ENCODE measurements at places on chromosomes 3 and 15.

- no peak for DNase-seq
Measured at GRCh38 chr3:44939581-44940036, 36.4 kb downstream of the ZDHHC3 start.

GRCh38 chr15:67307156-67307555, 52.6 kb downstream of the IQCH start:
- no peak for DNase-seq

GRCh38 chr3:46298871-46299607, 54.9 kb upstream of the CCR2 start:
- no peak for DNase-seq

DNA sequence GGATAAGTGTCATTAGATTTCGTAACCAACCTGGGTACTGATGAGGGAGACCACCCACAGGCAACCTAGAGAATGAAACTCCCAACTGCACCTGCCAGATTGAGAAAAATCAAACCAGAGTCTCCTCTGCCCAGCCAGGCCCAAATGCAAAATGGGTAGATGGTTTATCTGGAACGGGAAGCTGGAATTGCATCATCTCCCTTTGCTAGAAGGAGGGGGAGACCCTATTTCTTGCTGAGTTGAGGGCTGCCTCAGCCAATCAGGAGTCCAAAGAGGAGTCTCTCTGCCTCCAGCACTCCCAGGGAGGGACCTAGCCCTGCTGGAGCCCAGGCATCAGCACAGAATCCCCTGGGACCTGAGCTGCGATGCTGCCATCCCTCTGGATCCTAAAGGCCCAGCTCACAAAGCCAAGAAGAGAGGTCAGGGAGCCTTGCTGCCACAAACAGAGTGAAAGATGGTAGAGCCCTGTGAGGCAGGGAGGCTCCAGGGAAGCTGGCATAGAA, 8.1 kb downstream of the RMDN3 start:
- DNase-seq: no peak

DNA sequence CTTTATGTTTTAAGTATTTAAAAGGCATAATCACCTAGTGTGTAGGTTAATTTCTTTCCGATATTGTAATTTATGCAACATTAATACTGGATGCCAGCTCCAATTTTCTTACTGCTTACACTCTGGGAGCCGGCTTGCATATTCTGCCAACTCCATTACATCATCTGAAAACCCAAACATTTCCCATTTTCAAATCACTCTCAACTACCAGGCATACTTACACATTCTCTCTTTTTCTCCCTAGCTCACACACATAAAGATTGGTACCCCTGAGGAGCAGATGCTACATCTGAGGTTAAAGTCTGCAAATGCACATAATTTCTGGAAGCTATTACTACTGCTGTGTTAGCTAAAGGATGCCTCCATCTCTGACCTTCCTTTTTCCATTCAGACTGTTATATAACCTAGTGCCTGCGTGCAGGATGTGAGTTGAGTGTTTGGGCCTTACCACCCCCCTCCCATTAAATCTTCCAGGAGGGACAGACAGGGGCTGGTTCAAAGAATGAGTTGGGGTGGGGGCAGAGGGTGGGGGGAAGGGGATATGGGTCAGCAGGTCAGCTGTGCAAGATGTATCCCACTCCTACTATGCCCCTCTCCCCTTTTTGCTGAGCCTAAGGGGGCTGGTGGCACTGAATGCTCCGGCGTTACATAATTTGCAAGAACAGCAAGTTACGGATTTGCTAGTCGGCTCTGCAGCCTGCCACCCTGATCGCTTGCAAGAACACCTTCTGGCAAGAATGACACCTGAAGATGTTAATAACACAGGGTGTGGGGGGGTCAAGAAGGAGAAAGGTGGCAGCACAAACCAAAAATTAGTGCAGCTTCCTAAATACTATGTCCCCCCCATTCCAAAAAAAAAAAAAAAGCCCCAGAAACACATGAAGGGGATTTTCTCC, 2.5 kb downstream of the RORA start:
- no peak for DNase-seq

GRCh38 chr3:66372681-66373350, 128.0 kb downstream of the LRIG1 start:
- no peak for DNase-seq

GRCh38 chr3:108088697-108089096, 2.1 kb downstream of the CD47 start:
- no peak for DNase-seq

- DNase-seq: no peak
Measured at GRCh38 chr15:33396475-33396874, 85.7 kb downstream of the RYR3 start.

DNA sequence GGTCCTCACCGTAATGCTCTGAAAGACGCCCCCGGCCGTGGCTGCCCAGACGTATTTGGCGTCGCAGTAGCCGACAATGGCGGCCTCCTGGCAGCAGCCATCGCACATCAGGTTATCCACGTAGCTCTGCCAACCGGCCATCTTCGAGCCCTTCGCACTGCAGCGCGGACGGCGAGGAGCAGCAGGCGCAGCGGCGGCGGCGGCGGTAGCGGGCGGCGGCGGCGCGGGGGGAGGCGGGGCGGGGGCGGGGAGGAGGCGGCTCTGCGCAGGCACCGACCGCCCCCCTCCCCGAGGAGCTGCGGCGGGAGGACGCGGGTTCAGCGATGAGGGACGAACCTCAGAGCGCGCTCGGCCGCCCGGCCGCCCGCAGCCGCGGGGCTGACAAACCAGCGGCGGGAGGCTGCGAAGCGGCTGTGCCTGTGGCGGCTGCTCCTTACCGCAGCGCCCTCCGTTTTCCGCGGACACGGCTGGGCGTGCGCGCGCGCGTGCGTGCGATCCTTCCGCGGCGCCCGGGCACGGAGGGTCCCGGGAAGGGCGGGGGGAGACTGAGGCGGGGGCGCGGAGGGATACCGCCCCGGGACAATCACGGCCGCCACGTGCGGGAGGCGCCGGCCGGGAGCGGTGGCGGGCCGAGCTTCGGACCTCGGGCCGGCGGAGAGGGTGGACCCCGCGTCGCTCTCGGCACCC, at the start of gene PFN2:
Gene PFN2 (minus strand): TSS at position 180 of the 687 bp plus-strand sequence. CDS start 39 bp downstream, at position 141.
- peak; percentile 10 for DNase-seq

DNA sequence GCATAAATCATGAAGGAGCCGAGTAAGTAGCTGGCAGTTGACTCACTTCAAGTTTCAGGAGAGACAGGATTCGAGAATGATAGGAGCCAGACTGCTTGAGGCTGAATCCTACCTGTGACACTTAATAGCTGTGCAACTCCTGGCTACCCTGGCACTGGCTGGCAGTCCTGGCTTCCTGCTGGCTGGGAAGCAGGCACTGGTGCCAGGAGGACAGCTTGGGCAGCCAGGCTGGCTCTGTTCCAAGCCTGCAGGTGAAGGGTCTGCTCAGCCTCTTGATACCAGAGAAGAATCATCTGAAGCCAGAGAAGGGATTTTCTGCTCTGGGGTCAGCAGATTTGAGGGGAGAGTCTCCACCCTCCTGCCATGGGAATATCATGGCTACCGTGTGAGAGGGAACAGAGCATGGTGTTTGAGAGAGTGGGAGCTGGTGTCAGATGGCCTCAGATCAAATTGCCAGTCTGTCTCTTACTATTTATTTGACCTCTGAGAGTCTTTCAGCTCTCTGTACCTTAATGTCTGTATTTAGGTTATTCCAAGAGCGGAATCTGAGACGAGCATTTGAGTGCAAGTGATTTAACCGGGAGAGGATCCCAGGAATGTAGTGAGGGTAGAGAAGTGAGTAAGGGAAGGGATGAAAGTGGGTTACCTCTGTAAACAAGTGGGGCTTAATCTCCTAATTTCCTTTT, 4.4 kb upstream of the XIRP1 start:
- no peak for DNase-seq

GRCh38 chr3:10150987-10151386, 9.4 kb downstream of the VHL start:
- no peak for DNase-seq

DNA sequence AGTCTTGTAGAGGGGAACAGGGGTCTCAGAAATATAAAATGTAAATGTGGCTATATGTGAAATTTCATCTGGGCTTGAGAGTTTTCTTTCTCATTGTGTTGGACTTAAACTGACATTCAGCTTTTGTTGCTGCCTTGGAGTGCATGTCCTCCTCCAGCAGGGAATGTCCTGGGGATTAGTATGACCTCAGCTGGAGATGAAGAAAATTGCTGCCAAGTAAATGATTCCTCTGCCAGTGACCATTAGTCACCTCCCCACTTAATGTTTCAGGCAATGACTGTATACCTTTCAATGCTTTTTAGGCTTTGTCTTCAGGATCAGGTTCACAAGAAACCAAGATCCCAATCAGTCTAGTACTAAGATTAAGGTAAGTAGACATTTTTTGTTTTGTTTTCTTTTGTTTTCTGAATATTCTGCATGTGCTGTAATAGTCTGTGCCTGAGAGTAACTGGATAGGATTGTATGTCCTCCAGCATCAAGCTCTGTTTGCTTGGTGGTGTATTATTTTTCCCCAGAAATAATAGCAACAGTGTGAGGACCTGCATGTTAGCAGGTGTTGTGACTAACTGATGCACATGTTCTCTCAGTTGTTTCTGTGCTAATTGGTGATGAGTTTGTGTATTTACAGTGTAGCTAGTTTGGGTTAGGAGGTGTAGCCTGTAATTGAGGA, 18.1 kb upstream of the SLC22A13 start:
- DNase-seq: no peak

DNA sequence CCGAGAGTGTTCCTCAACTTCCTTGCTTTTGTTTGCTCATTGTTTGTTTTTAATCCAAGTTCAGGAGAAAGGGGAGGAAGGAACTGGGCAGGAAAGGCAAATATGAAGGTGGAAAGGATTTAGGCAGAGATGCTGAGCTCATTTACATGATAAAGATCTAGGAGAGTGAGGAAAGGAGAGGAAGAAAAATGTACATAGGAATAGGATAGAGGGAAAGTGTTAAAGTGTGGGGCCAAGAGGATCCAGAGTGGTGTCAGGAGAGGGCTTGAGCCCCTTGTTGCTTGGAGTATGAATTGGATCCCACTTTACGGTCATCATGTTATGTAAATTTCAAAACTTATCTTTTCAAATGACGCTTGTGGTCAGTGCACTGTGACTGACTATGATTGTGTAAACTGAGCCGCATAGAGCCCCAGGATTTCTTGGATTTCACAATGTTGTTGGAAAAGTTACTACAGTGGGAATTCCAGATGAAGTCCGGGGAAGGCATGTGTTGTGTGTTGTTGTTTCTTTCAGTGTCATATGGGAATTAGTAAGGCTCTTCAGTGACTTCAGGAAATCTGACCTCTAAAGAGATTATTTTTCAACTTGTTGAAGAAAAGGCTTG, 15.0 kb upstream of the PLD1 start:
- DNase-seq: no peak

- no peak for DNase-seq
Measured at GRCh38 chr3:197309528-197310361, 11.3 kb upstream of the DLG1 start.

DNA sequence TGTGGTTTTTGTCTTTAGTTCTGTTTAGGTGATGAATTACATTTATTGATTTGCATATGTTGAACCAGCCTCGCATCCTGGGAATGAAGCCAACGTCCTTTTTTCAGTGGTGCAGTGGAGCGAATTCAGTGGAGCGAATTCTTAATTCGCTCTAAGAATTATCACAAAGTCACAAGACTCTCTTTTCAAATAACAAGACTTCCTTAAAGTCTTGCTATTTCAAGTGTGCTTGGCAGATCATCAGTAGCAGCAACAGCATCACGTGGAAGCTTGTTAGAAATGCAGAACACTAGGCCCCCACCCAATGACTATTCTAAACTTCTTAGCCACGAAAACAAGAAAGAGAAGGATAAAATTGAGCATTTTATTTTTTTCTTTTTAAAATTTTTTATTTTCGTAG, 58.1 kb upstream of the CD200R1L start:
- no peak for DNase-seq

GRCh38 chr3:153166206-153166605, 4.2 kb downstream of the RAP2B start:
- DNase-seq: no peak

DNA sequence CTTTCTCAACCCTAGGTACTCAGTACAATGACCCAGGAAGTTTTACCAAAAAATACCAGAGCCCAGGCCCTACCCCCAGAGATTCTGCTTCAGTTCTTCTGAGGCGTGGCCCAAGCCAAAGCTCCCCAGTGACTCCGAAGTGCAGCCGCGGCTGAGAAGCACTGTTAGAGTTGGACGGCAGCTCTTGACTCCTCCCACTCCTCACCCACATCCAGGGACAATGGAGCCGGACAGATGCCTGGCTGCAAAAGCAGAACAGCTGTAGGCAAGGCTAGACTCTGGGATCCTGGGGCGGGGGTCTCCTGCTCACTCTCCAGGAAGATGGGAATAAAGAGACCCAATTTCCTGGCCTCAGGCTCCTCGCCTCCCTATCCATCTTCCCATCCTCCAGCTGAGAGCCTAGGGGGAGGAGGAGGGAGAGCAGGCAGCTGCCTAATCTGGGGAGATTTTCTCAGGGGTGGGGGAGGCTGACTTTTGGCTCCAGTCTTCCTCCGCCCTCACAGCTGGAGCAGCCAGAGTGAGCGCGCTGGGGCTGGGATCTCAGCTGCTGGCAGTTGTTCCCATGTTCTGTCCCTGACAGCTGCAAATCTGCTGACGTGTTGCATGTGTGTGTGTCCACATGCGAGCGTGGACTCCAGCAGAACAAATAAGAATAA, 223.8 kb downstream of the OPA1 start:
- no peak for DNase-seq

DNA sequence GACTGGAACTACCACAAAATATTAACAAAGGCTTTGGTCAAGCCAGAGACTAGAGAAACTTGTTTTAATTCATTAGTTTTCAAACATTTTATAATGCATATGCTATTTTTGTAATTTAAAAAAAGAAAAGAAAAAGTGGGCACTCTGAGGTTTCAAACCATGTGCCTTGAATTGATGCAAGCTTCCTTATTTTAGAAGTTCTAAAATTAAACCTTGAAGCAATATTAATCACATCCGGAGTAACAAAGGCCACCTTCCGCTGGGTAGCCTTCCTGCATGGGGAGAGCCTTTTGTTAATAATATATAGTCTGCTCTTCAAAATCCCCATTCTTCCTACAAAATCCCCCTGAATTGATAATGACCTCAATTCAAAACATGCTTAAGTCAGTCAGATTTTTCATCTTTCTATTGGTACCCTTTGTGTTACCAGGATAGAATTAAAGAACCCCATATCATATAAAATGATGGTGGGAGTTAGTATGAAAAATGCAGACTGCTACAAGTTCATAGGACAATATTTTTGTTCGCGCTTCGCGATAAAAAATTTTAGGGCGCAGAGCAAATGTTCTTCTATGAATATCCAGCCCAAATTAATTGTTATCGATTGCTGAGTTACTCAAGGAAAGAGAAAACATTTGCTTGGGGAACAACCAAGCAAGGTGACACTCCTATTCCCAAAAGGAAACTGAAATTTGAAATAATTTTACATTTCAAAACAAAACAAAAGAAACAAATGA, 30.6 kb downstream of the LDHAL6B start:
- no peak for DNase-seq

Measured in stimulated activated CD4-positive, alpha-beta T cell treated with anti-CD3 and anti-CD28 coated beads, Interleukin-1b, Interleukin-23, amount 100 ng/mL, for 1 hour (primary cell).